Activated T-helper 2 cell treated with anti-CD3 and anti-CD28 coated beads, Interferon-gamma antibody, Interleukin-2, Interleukin-4, amounts not matched to agents 10 μg/mL and 5 μg/mL and 100 μg/mL, durations not matched to agents 14 hours and 24 hours and 36 hours (primary cell): ENCODE measurements at places on chromosomes 6 and 20.
A peak's percentile ranks its signal among the peaks of the same experiment; 100 is the strongest.

GRCh38 chr20:53142225-53143127, 170.3 kb downstream of the TSHZ2 start:
- no peak for DNase-seq

DNA sequence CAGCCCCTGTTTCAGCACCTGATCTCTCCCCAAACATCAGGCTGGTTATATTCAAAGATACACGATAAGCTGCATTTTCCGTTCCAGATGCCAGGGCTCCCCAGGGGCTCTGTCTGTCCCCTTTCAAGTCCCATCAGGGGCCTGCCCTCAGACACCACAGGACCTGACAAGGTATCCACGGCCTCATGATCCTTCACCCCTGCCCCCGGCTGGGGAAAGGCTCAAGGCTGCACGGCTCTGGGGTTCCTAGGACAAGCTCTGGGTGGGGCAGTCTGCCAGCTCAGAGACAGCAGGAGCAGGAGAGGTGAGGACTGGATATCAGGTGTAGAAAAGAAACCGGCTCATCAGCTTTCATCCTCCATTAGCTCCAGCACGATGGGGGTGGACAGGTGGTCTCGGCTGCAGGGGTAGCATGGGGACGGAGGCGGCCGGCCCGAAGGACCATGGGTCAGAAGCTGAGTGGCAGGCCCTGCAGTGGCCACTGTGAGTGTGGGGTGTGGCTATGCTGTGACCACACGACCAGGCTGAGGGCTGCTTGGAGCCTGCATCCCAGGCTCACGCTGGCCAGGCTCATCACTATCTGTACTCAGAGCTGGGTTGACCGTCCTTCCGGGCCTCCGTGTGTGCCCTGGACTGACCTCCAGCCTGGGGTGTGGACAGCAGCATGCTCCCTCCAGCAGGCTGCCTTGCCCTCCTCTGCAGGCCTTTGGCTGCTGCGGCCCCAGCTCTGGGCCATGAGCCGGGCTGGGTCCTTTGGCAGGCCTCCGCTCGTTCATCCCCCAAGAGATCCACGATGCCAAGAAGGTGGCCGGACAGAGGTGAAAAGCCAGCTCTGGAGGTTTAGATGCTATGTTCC, 386.2 kb downstream of the THBS2 start:
- DNase-seq: no peak

DNA sequence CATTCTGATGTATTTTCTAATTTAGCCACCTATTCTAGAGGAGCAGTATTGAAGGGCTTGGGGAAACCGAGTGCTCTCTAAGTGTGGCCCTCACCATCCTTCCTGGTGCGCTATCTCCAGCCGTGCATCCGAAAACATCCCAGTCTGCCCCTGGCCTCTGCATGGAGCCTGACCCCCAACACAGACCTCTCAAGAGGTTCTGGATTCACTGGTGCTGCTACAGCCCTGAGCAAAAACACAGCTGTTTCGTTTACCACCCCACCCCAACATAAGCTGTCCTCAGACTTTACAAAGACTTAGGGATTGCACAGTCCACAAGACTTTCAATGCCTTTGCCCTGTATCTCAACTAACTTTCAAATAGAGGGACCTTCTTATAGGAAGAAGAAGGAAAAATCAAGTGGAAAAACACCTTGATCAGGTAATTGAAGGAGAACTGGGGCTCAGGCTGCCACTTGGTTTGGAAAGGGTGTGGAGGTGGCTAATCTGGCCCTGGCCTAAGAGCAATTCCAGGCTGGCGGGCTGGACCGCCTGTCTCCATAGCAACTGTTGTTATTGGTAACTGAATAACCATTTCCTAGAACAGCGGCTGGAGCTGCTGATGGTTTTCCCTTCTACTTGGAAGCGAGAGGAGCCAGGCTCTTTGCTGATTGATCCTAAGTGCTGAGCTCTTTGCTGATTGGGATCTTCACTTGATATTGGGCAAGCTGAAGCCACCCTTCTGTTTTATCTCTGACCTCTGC, 90.2 kb upstream of the TOX2 start:
- DNase-seq: no peak

- DNase-seq: no peak
These were observed 427.2 kb upstream of the AGPAT4 start for GRCh38 chr6:161701056-161701455.

GRCh38 chr6:158626360-158627167, 18.0 kb downstream of the DYNLT1 start:
- no peak for DNase-seq

GRCh38 chr6:82365016-82365795, 1.6 kb downstream of the TPBG start:
- DNase-seq: no peak

DNA sequence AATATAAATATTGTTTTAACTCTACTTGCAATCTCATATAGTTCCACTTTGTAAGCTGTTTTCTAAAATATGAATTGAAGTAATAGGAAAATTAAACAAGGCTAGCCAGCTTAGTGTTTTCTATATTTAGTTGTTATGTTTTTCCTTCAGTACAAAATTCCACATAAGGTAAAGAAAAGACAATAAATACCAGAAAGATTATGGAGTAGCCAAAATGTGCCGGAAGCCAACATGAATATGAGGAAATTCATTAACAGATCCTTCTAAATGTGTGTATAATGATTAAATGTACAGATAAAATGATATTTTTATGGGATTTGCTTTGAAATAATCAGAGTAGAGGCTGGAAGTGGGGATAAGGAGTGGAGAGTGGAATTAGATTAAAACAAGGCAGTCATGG, 52.5 kb upstream of the COL21A1 start:
- no peak for DNase-seq

DNA sequence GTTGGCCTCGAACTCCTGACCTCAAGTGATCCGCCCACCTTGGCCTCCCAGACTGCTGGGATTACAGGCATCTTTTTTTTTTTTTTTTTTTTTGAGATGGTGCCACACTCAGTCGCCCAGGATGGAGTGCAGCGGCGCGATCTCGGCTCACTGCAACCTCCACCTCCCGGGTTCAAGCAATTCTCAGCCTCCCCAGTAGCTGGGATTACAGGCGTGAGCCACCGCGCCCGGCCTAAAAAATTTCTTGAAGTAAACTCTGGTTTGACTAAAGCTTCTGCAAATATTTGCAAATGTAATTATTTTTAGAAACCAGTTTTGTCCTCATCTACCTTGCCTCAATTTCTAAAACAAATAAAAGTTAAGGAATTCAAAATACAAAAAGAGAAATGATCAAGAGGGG, 1.2 kb downstream of the IBTK start:
- DNase-seq: no peak

GRCh38 chr6:165799391-165800153, 136.5 kb upstream of the PDE10A start:
- no peak for DNase-seq

DNA sequence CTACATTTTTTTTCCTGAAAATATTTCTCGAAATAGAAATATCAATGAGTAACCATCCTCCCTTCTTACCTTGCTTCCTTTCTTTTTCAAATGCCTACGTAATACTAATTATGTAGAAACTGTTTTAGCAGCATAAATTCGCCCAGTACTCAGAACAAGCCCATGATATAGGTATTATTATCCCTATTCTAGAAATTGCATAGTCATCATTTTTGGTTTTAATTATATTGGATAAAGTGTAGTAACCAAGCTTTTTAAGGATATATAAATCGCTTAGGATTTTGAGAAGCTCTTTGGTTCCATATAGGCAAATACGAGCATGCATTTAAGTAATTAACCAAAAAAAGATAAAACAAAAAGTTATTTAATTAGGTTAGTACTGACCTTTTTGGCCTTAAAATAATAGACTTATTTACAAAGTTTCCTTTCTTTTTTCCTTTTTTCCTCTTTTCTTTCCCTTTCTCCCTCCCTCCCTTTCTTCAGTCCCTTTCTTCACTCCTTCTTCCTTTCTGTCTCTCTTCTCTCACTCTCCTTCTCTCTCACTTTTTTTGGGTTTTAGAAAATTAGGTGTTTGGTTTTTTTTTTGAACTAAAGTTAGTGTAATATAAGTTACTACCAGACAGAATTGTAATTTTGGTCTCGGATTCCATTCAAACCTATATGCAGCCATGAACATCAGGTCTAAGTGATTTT, 457.7 kb downstream of the RFPL4B start:
- DNase-seq: no peak

GRCh38 chr6:124867121-124867520, 95.1 kb upstream of the RNF217 start:
- DNase-seq: no peak

DNA sequence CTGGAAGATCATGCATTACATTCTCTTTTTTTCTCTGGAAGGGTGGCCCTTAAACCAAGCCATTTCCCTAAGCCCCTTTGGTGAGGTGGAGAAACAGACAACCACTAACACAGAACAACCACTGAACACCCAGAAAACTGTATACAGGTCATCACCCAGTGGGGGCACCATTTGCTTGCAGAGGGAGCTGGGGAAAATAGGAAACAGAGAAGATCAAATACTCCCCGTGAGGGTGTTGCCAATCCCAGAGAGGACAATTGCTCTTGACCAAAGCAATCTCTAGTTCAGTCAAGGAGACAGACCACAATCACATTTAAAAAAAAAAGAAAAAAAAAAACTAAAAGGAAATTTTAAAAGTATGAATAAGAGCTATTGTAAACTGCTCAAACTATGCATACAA, 865 bp upstream of the DAAM2 start:
- DNase-seq: no peak

DNA sequence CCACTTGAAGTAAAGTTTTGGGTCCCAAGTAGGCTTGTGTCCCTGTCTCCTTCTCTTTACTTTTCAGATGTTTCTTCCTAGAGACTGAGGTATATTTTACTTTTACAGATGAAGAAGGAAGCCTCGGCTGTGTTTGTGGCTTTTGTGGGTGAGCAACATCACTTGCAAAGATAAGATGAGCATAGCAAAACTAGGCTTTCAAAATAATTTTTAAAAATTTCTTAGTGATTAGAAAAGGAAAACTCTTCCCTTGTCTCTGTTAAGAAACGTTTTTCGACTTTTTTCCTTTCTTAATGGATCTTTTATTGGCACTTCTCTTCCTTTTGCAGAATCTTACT, 7.6 kb downstream of the PTPN1 start:
- no peak for DNase-seq

- no peak for DNase-seq
These were observed 28.9 kb upstream of the CD83 start for GRCh38 chr6:14088600-14089192.

DNA sequence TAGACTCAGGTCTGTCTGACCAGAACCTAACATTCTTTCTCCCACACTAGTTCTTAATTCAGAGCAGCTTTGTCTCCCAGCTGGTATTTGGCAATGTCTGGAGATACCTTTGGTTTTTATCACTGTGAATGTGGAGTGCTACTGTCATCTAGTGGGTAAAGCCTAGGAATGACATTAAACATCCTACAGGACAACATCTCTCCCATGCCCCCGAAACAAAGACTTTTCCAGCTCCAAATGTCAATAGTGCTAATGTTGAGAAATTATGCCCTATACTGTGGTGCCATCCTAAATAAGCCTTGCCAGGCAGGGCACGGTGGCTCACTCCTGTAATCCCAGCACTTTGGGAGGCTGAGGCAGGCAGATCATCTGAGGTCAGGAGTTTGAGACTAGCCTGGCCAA, 4.2 kb upstream of the TTPAL start:
- no peak for DNase-seq

DNA sequence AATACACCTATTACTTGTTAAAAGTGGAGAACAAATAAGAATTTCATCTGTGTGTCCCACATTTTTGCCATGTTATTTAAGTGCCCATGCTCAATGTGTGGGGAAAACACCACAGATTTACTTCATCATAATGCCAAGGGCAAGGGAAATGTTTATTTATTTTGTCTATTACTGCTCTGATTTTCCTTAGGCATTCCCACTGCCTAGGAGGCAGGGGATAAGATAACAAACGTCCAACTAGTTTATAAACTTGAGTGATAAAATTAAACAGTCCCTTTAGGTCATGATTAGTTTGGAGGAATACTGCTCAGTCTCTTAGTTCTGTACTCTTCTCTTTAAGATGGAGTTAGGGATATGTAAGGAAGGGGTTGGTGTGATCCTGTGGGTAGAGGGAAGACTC, 598.4 kb upstream of the MARCKS start:
- DNase-seq: no peak

DNA sequence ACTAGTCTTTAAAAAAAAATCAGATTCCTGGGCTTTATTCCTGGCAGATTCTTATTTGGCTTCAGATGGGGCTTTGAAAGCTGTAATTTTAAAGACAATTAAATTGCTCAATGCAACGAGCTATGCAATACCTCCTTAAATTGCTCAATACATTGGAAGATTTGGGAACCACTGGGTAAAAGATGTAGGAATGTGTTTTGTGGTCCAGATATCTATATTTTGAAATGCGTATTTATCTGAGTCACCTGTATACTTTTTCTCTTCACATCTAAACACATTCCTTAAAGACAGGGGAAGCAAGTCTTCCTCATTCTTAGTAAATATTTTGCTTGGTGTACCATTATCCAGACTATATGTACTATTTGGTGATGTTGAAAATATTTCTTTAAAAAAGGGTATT, 29.6 kb upstream of the MAP7 start:
- no peak for DNase-seq

- DNase-seq: no peak
These were observed 78.7 kb downstream of the IRF4 start for GRCh38 chr6:470051-470900.

- DNase-seq: peak; percentile 31
These were observed 69.6 kb downstream of the SSR1 start for GRCh38 chr6:7243179-7243981.

DNA sequence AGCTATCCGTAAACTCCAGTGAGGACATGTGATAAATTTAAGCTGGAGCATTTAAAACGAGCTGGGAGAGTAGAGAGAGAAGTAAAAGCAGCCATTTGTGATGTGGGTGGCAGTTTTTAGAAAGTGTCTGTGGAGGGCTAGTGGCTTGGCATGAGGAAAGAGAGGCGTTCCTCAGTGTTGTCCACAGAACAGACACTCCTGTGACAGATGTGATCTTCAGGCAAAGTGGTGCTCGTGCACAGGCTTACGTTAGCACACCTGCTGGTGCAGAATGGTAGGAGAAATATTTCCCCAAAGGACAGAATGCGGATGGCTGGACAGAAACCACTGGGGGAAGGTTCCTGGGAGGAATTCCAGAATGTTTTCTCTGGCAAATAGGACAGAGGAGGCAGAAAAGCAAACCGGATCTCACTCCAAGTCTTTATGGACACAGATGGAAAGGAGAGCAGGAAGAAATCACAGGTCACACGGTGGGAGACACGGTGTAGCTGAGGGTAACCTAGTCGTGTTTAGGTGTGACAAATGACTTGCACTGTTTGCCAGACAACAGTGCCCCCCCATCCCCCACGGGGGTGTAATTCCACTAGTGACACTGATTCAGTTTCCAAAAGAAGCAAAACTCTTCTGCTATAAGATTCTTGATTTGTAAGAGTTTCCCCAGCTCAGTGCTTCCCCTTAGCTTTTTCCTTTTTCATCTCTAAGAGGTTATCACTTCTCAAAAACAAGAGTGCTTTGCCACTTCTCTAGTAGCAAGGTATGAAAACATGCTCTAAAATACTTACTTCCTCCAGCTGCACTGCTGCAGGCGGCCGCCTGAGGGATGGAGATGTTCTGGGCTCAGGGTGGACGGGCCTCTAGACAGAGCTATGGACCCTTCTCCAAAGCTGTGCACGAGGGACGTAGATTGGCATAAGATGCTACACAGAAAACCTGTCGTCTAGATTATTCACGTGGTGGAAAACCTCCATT, 293.2 kb downstream of the QKI start:
- no peak for DNase-seq
